Tibial nerve (tissue), 4 donors: ENCODE measurements at places on chromosomes 16 and 17.

DNA sequence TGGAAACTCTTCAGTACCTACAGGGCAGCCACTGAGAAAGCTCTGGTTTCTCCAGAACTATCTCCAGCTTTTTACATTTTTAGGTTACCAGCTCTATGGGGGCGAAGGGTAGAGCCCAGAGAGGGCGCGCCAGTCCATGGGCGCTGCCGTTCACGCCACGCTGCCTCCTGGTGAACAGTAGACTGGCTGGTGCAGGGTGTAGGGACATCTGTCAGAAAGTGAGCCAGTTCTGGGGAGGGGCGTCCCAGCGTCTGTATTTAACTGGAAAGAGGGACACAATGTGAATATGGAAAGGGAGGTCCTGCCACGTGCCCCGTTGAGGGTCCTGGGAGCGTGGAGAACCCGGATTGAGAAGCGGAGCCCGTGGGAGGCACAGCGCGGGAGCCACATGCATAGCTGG is 16.4 kb upstream of the CLEC18A start:
- no peak for DNase-seq

DNA sequence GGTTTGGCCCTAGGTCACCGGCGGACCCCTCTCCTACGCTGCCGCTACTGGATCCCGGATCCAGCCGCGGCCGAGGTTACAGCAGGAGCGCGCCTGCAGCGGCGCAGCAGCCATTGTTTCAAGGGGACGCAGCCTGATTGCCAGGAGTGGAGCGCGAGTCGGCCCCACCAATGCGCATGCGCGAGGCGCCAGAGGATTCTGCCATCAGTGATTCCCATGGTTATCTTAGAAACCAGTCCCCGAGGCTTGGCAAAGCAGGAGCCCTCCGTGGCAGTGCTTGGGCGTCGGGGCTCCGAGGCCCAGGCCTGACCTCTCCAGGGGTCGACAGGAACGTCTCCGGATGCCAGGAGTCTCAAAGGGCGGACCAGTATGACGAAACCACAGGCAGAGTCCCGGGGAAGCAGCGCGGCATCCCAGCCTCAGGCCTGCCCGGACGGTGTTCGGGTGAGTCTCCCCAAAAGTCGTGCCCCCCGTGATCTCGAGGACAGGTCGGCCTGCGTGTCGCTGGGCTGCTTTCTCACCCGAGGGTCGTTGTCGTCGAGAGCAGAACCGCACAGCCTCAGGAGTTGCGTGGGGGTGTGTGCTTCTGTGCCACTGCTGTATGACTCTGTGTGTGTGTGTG is 608.5 kb downstream of the KCNJ18 start:
- DNase-seq, result no peak

DNA sequence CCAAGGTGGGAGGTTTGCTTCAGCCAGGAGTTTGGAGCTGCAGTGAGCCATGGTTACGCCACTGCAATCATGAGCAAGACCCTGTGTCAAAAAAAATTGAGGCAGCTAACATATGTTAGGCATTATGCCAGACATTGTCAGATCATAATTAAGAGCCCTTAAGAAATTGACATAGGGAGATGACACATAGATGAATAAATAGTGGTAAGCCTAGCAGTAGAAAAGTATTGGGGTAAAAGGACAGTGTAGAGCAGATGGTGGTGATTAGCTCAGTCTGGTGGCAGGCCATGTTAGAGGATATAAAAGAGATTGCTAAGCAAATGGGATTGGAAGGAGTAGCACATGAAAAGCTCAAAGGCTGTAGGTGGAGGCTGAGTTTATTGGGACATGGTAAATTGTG is 22.6 kb downstream of the SRCAP start:
- DNase-seq, result no peak

GRCh38 chr16:22206842-22207714 is 1.0 kb downstream of the EEF2K start:
- DNase-seq, result peak; percentile 75

GRCh38 chr17:38870259-38871165 is 654 bp downstream of the LASP1 start:
- DNase-seq, result peak; percentile 75

GRCh38 chr16:1923299-1924034 is 5.3 kb upstream of the HS3ST6 start:
- DNase-seq, result no peak

DNA sequence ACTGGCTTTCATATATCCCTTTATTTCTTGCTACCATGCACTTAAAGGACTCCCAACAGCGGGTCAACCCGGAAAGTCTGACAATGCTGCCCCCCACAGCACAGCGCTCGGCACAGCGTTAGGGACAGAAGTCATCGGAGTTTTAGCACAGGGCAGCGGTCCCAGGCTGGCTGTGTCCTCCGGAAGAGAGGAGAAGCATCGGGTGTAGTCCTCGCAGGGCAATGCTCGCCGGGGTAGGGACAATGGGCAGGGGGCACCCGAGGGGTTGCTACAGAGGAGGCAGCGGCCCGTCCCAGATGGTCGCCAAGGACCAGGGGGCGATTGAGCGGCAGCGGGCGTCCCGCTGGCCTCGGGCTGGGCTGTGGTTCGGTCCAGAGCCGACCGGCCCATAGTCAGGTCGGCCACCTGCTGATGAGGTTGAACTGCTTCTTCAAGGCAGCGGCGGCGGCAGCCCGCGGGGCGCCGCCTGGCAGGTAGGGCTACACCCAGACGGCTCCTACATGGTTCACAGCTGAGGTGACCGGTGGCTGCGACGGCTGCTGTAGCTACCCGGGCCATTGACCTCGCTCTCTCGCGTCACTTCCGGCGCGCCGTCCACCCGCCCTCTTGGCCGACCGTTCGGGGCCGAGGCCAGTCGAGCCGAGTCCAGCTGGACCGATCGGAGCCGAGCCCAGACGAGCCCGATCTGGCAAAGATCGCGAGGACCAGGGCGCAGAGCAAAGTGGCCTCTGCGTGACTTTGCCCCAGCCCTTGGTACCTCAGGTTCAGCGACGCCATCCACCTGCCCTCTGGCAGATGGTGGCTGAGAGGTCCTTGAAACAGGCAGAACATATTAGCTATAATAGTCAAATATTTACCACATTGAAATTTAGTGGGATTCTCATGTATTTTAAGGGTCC is 4.7 kb upstream of the LCMT1 start:
- DNase-seq, result peak; percentile 88

DNA sequence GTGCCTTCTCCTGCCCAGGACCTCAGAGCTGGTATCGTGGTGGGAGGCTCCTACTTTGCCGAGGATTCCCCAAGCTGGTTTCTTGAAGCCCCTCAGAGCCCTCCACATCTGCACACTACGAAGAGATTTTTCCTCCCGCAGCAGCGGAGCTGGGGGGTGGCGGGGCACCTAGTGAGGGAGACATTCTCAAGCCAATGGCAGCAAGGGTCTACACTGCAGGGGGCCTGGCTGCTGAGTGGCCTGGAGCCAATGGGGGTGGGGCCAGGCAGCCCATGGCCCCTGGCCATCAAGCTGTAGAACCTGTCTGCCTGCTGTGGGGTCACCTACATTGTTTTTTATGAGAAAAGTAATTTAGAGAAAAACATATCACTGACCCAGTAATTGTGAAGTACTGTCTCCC is 5.0 kb downstream of the SLC26A11 start:
- no peak for DNase-seq

DNA sequence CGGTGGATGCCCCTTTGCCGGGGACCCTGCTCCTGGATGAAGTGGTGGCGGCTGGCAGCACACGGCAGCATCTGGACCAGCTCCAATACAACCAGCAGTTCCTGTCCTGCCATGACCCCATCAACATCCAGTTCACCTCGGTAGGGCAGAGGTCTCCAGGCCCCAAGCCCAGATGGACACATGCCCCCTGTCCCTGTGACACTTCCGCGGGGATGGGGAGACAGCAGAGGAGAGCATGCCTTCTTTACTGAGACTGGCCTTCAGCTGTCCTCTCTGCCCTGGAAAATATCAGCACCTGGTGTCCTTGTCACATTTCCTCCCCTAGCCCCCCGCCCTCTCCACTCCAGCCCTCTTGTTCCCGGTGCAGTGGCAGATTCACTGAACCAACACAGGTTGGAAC is 6.2 kb downstream of the CHAD start:
- no peak for DNase-seq

DNA sequence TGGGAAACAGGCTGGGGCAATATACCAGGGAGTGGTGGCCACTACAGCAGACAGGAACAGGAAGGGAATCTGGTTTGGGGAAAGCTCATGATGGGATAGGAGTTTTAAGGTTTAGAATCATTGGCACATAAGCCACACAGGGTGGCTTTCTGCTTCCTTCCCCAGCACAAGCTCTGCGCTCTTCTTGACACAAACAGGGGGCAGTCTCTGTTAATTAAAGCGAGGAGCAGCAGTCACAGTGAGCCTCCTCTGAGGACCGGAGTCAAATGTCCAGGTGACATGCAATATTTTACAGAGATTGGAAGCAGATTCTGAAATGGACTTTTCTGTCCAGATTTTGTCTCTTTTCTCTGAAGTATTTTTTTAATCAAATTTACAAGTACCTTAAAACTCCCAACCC is 2.8 kb upstream of the SHISA9 start:
- DNase-seq, result no peak

GRCh38 chr16:54952195-54952594 is 21.5 kb downstream of the IRX5 start:
- DNase-seq, result no peak

GRCh38 chr16:76583945-76584344 is 306.7 kb downstream of the CNTNAP4 start:
- no peak for DNase-seq

GRCh38 chr17:67212714-67213417 is 32.1 kb downstream of the HELZ start:
- no peak for DNase-seq

DNA sequence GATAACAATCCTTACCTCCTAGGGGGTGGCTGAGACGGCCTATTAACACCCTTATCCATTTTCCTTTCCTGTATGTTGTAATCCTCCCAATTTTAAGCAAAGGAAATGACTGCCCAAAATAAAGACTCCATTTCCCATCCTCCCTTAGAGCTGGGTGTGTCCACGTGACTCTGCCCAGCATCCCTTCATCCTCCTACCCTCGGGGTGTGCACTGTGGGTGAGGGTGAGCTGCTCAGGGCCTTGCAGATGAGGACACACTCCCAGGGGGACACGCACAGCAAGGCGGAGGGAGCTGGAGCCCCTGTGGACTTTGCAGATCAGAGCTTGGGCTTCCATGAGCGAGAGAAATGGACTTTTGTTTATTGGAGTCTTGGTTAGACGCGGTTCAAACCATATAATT is 186.8 kb downstream of the IRF8 start:
- DNase-seq, result no peak

DNA sequence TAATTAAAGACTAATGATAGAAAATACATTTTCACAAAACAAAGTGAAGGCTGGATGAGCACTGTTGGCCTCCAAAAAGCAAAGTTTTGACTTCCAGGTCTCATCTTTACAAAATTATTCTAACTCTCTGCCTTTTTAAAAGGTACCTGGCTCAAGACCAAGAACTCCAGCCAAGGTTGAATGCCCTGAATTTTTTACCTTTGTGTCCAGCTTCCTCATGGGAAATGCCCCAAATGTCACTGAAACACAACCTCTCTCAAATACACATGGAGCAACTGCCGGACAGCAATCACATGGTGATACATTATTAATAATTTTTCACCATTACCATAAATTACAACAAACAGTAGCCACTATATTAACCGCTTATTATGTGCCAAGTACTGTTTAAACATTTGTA is 32.2 kb downstream of the ADAMTS18 start:
- DNase-seq, result no peak

DNA sequence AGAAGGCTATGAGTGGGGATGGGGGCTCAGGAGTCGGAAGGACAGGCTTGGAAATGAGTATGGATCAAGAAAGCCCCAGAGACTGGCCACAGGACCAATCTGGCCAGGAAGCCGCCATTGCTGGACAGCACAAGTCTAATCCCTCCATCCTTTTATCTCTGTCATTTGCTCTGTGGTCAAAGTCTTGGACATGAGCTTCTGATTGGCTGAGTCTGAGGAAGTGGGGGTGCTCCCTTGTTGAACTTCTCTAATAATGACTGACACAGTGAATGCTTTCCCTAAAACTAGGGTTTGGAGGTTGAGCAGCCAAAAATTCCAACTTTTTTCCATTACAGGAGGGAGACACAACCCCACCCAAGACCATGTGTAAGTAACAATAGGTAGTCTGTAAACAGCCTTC is 97.4 kb downstream of the MARF1 start:
- DNase-seq, result no peak

DNA sequence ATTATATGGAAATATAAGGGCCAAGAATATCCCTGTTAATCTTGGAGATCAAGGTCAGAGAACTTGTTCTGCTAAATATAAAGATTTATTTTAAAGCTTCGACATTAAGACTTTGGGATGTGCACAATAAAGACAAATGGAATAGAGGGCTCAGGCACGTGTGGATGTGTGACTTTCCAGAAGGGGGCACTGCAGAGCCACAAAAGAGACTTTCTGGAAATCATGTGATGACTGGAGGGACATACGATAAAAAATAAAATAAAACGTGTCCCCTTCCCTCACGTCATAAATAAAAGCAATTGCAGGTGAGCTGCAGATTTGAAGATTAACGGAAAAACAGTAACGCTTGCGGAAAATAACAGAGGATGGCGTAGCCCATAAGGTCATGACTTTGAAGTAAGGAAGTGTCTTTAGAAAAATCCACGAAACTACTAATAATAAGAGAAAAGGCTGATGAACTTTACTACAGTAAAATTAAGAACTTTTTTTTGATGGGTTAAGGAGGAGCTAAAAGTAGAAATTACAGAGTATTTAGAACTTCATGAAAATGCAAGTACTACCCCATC is 9.4 kb upstream of the ENGASE start:
- DNase-seq, result no peak

DNA sequence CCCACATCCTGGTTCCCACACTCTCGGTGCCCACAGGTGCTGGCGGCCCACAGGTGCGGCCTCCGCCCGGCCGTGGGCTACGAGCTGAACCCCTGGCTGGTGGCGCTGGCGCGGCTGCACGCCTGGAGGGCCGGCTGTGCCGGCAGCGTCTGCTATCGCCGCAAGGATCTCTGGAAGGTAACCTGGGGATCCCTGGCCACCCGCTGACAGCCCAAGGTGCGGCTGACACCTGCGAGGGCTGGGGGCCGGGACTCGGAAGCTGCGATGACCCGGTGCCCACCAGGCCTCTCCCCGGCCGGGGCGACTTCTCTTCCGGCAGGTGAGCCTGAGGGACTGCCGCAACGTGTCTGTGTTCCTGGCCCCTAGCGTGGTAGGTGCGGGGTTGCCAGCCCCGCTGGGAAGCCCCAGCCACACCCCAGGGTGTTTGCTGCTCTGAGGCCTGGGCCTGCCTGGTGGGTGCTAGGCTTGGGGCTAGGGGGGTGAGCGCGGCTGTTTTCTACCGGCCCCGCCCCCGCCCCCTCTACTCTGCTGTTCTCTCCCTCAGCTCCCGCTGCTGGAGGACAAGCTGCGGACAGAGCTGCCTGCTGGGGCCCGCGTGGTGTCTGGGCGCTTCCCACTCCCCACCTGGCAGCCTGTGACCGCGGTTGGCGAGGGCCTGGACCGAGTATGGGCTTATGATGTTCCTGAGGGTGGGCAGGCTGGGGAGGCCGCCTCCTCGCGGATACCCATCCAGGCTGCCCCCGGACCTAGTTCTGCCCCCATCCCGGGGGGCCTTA is 1.0 kb downstream of the ANTKMT start:
- no peak for DNase-seq
